PC-3 (cell line): ENCODE measurements at places on chromosomes 4 and X. TPM values are rescaled to one million over a fixed set of nuclear protein-coding genes. Genes with fewer than 3 reads are reported as not detected.
A peak's percentile ranks its signal among the peaks of the same experiment; 100 is the strongest.

DNA sequence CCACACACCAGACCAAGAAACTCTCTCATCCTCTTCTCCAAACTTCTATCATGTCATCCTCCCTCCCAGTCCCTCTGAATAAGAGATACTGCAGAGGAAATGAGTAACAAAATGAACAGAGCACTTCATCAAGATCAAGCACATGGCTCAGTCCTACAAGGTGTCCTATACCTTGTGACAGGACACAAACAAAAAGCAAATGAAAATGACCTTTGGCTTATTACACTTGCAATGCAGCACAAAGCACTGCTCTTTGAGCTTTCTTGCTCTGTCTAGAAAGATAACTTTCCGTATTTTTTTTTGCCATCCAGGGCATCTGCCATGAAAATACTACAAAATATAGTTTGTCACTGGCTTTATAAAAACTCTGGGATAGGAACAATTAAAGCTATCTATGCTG is 402.7 kb downstream of the HNRNPD start:
- no peak for DNase-seq

- DNase-seq: peak; percentile 4
Observed at GRCh38 chrX:122572461-122572860, 611.6 kb upstream of the GRIA3 start.

GRCh38 chrX:153642051-153642654 is 4.8 kb upstream of the DUSP9 start:
- no peak for DNase-seq

DNA sequence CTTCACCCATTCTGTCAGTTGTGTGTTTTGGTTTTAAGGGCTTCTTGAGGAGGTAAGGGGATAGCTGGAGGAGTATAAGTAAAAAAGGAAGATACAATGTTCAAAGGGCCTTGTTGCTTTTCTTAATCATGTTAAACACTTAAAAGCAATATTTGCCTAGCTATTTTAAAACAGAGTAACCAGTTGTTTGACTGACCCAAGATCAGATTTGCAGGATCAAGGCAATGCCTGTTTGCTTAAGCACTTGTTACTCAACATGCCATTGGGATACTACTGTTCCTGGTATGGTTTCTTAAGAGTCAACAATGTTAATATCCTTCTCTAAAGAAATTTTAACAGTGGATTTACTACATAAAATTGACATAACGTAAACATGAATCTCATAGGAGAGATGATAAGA is 2.6 kb downstream of the DCLK2 start:
- peak; percentile 14 for DNase-seq

GRCh38 chr4:128654465-128654864 is 155.0 kb upstream of the JADE1 start:
- DNase-seq: no peak

DNA sequence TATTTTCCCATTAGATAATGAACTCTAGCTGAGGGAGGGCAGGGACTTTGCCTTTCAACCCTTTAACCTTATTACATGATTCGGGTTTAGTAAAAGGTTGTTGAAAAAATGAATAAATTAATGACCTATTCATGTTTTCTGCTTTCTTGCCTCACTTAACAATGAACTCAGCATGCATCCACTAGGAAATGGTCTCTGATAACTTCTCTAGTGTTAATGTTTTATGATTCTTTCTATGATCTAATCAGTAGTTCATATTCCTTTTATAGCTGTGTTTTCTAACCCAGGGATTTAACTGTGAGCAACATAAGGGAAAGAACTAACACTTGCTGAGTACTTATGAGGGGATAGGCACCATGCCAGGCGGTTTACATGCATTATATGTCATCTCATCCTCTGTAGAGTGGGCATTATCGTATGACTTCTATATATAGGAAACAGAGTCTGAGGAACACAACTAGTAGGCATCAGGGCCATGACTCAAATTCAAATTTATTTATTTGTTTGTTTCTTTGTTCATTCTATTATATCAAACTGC is 236.7 kb upstream of the MAB21L2 start:
- DNase-seq: no peak

DNA sequence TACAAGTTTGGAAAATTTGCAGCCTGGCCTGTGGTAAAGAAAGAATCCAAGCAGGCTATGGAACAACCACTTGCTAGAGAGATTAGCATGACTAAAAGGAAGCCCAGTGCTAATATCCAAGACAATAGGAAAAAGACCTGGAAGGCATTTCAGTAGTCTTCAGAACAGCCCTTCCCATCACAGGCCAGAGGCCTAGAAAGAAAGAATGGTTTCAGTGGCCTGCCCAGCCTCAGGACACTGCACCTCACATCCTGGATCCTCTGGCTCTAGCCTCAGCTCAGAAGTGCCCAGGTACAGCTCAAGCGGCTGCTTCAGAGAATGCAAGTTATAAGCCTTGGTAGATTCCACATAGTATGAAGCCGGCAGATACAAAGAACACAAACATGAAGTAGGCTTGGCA is 449.8 kb upstream of the AR start:
- no peak for DNase-seq

- DNase-seq: peak; percentile 89
Observed at GRCh38 chr4:139014371-139015268, 961 bp upstream of the NOCT start.

DNA sequence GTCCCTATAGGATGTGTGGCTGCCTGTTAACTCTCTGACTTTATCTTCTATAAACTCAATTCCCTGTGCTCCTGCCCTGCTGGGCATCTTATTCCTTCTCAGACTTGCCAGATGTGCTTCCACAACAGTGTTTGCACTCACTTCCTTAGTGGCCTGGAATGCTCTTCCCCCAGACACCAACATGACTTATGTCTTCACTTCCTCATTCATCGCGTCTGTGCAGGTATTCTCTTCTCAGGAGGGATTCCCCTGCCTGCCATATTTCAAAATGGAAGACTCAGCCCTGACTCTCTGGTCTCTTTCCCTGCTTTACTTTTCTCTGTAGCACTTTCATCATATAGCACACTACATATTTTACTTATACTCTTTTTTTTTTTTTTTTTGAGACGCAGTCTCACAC is 344.0 kb downstream of the CENPC start:
- DNase-seq: no peak

GRCh38 chrX:69362856-69363255 is 141.3 kb upstream of the NALF2 start:
- no peak for DNase-seq

DNA sequence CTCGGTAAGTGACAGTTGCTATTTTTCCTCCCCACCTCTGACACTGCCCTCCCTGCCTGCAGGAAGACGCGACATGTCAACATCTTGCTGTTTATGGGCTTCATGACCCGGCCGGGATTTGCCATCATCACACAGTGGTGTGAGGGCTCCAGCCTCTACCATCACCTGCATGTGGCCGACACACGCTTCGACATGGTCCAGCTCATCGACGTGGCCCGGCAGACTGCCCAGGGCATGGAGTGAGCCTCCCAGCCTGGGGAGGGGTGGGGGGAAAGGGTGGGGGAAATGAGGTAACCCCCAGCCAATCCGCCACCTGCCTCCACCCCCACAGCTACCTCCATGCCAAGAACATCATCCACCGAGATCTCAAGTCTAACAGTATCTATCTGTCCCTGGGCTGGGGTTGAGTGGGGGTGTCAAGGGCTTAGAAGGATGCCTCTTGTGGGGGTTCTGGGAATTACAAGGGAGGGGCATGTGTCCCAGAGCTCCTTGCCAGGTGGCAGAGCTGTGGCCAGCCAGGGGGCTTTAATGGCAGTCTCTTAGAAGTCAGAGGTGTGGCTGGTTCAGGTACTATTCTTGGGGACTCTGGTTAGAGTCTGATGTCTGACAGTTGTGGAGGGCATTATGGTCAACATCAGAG is 7.8 kb downstream of the ARAF start:
- peak; percentile 40 for DNase-seq

DNA sequence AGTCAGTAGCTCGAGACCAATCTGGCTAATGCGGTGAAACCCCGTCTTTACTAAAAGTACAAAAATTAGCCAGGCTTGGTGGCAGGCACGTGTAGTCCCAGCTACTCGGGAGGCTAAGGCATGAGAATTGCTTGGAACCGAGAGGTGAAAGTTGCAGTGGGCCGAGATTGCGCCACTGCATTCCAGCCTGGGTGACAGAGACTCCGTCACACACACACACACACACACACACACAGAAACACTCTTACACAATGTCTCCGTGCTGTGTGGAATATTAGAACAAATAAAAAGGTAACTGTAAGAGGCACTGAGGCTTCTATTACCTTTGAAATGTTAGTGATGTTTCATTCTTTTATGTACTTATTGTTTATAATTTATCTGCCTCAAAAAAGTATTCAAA is 326.6 kb downstream of the GPAT3 start:
- no peak for DNase-seq

DNA sequence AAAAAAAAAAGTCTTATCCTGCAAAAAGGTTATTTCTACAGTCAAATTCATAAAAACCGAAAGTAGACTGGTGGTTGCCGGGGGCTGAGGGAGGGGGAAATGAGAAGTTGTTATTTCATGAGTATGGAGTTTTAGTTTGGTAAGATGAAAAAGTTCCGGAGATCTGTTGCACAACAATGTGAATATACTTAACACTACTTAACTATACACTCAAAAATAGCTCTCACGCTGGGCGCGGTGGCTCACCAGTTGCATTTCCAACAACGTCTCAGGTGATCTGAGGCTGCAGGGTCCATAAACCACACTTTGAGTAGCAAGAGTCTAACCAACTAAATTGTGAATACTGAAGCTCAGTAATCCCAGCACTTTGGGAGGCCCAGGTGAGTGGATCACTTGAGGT is 52.4 kb downstream of the ANOS1 start:
- DNase-seq: no peak

- no peak for DNase-seq
Observed at GRCh38 chrX:48779399-48779798, 7.0 kb upstream of the GATA1 start.

GRCh38 chr4:13547485-13548041 is 3.3 kb upstream of the NKX3-2 start:
- no peak for DNase-seq

GRCh38 chrX:46624090-46624786 is 50.7 kb downstream of the CHST7 start:
- peak; percentile 37 for DNase-seq

- DNase-seq: no peak
Observed at GRCh38 chr4:33841120-33841519, 2403.2 kb downstream of the ARAP2 start.

DNA sequence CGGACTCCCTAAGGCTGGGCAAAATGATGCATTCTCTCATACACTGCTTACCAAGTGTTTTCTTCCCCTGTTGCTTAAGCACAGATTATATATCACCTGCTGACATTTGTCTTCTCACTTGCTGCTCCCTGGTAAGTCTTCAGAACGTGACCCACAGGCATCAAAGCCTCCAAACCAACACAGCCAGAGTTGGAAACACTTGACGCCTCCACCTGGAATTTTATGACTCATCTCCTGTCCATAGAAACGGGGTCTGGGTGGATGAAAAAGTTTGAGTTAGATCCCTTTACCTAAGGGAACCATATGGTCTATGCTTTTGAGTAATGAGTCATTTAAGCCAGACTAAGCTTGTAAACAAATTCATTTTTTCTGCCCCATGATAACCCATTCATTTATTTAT is 251.6 kb downstream of the USP46 start:
- DNase-seq: peak; percentile 73

GRCh38 chrX:40513012-40513411 is 67.8 kb upstream of the ATP6AP2 start:
- no peak for DNase-seq

GRCh38 chr4:156635051-156635450 is 336.5 kb downstream of the PDGFC start:
- DNase-seq: no peak

DNA sequence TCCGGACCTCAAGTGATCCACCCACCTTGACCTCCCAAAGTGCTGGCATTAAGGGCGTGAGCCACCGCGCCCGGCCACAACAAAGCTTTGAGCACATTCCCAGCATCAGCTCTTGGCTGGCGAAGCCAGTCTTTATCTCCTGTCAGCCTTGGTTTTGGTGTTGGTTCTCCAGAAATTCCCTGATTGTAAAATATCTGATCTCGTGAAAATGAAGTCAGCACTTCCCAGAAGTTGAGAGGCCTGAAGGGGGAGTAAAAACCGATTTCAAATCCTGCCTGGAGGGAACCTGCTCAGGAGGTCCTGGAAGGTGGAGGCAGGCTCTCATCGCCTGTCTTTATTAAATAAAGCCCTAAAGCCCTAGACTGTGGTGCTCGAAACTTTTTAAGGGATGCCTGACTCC is 33.6 kb downstream of the PTTG2 start:
- DNase-seq: no peak

DNA sequence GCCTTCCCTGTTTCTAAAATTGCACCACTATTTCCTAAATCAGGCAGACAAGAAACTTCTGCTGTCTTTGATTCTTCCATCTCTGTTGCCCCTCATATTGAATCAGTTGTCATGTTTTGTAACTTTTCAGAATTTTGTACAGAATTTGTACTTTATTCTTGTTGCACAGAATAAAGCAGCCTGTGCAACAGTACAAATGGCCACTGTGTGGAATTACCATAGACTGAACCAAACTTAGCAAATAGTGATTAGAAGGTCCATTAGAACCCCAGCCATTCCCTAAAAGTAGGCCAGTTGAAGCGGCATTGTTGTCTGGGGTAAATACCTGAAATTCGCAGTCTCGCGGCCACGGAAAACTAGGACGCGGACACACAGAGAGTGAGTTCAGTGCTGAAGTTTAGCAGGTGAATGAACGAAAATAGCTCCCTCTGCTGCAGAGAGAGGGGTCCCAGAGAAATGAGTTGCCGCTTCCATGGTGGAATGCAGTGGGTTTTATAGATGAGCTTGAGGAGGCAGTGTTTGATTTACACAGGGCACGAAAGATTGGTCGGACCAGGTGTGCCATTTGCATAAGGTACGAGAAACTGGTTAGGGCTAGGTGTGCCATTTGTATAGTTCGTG is 71.8 kb downstream of the C4orf33 start:
- DNase-seq: no peak

DNA sequence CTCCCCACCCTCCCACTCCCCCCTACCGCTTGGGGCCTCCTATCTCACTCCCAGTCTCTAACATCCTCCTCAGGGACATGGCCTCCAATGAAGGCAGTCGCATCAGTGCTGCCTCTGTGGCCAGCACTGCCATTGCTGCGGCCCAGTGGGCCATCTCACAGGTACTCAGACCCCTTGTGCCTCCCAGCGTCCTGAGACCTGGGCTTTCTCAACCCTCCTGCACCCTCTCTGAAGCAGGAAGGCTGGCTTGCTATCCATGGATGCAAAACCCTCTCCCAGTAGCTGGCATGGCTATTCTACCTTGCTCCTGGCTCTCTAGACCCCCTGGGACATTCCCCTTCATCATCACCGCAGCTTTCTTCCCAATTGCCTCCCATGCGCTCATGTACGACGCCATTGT is 13.3 kb upstream of the UBA1 start:
- DNase-seq: no peak

DNA sequence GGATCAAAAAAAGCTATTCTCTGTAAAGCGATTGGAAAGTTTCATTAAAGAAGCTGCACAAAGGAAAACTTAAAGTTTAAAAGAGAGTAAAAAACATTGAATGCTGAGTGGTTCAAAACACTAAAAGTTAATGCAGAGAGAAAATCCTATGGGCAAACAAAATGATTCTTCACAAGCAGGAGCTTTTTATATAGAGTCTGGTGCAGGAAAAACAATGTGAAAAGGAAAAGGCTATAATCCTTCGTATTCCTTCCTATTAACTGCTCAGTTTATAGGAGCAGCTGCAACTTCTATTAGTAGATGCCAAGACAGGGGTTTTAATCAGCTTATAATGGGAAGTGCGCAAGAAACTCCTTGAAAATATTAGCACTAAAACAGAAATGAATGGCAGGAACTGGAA is 100.7 kb downstream of the PDGFC start:
- no peak for DNase-seq

The RAB9B gene
- 1.2 and 1.5 TPM in 2 replicates for total RNA-seq

The ZCCHC18 gene
- 0.23 and 5.8 TPM in 2 replicates for total RNA-seq

The JCHAIN gene
- total RNA-seq: not detected in 2 replicates

The CT55 gene
- not detected in 2 replicates for total RNA-seq

The PDLIM3 gene
- 0.47 TPM in 1 of 2 replicates, not detected in the other for total RNA-seq

The PPP1R2C gene
- not detected in 2 replicates for total RNA-seq
